ENCODE measurements at places on chromosomes 3 and 15.
A peak's percentile ranks its signal among the peaks of the same experiment; 100 is the strongest.

DNA sequence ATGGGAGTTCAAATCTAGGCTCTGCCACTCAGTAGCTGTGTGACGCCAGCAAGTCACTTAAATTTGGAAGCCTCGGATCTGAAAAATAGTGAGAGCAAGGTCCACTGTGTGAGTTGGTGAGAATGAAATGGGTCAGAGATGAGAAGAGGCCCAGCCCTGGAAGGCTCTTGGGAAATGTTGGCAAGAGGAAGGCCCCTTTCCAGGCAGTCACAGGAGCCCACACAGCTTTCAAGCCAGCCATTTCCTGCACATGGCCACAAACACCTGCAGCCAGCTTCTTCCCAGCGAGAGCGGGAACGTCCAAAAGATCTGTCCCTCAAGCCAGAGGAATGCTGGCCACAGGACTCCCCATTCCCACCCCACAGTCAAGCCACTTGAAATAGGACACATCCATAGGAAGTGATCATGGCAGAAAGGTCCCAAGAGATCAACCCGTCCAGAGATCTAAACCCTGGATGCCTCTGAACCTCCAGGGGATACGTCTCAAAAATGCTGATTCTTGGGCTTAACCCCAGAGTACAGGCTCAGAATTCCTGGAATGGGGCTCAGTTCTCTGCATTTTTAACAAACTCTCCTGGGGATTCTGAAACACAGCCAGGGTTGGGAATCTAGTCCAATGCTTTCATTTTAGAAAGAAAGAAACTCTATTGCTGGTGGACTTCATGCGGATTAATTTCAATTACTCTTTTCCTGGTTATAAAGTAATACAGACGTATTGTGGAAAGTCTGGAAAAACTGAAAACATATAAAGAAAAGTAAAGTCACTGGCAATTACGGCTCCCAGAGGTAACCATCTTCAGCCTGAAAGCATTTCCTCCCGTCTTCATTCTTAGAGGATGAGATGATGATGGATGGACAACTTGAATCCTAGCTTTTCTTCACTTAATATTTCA, 35.9 kb downstream of the NTRK3 start:
- DNase-seq, result no peak

GRCh38 chr15:68337826-68338225, 60.3 kb downstream of the FEM1B start:
- DNase-seq, result no peak

DNA sequence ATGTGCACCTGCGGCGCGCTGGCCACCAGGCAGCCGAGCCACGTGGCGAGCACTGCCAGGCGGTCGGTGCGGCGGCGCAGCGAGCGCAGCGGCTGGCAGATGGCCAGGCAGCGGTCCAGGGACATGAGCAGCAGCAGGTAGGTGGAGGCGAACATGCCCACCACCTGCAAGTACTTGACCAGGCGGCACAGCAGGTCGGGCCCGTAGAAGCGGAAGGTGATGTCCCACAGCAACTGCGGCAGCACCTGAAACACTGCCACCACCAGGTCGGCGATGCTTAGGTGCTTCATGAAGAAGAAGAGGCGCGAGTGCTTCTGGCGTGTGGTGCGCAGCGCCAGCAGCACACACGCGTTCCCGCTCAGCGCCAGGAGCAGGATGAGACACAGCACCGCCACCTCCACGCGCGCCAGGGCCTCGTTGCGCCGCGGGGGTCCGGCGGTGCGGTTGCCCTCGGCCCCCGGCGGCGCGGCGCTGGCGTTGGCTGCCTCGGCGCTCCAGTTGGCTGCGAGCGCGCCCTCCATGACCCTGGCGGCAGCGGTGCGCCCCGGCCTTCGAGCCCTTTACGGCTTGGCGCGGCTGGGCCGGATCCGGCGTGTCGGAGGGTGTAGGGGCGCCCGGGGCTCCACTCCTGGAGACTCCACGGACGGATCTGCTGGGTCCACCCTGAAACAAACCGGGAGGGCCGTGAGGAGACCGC, 1.6 kb downstream of the OXTR start:
- peak; percentile 32 for DNase-seq

- no peak for DNase-seq
Measured at GRCh38 chr15:33094336-33094735, 100.2 kb downstream of the FMN1 start.

DNA sequence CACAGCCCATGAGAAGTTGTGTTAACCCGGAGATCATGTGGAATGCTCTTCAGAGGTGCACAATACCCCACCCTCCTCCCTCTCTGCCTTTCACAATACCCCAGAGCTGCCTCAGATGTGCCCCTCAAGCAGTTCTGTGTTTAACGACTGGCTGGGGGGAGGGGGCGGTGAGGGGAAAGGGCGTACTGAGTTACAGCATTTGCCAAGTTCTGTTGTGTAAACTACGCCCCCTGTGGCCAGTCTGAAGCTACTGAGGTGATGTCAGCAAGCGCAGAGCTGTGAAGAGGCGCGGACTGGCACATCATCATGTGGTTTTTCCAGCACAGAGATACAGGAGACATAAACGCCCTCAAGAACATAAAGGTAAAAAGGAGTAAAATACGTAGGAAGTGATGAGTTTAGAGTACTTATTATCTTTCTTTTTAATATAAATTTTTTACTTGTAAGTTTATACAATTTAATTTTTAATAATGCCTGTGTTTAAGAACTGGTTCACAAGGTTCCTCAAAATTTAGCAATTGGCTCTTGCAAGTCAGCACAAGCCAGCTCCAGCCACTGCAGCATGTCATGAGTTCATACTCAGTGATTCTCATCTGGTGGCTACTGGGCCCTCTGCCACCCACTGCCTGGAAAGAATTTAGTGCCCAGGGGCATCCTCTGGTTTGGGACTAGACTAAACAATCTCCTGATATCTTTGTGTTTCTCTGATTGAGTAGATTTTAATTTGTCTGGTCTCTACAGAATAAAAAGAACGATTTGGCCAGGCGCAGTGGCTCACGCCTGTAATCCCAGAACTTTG, 1.7 kb downstream of the EPB42 start:
- no peak for DNase-seq

DNA sequence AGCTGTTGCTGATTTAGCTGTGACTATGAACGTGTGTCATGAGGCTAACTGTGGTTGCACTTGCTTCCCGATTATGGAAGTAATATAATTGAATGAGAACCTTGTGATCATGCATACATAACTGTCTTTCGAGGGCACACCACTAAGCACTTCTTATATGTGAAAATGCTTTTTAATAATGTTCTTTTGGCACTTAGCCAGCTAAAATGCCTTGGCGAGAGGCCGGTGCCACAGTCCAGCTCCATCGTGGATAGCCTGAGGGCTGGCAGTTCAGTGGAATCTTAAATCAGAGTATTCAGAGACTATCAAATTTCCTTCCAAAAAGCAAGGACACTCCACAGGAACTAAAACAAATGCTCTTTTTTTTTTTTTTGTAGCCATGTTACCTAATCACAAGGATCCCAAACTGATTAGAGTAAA, 161.6 kb upstream of the FRMD4B start:
- no peak for DNase-seq

DNA sequence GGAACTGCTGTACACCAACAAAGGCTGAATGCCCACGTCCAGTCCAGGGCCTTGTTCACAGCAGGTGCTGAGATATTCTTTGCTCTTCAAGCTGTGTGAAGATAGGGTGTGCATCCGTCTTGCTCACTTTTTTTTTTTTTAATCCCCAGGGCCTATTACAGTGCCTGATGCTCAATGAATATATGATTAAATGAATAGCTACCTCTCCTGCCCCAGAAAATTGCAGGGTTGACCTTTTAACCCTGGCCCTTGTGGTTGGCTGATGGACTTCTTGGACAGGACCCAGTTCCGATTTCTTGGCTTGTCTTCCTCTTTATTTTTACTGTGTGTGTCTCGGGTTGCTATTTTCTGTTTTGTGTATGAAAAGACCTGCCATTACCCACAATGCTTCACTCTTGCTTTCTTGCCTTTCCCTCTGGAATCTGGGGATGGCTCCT, 2.9 kb upstream of the FYTTD1 start:
- DNase-seq, result no peak

- peak; percentile 19 for DNase-seq
Measured at GRCh38 chr3:69425249-69425648, 39.4 kb upstream of the FRMD4B start.

DNA sequence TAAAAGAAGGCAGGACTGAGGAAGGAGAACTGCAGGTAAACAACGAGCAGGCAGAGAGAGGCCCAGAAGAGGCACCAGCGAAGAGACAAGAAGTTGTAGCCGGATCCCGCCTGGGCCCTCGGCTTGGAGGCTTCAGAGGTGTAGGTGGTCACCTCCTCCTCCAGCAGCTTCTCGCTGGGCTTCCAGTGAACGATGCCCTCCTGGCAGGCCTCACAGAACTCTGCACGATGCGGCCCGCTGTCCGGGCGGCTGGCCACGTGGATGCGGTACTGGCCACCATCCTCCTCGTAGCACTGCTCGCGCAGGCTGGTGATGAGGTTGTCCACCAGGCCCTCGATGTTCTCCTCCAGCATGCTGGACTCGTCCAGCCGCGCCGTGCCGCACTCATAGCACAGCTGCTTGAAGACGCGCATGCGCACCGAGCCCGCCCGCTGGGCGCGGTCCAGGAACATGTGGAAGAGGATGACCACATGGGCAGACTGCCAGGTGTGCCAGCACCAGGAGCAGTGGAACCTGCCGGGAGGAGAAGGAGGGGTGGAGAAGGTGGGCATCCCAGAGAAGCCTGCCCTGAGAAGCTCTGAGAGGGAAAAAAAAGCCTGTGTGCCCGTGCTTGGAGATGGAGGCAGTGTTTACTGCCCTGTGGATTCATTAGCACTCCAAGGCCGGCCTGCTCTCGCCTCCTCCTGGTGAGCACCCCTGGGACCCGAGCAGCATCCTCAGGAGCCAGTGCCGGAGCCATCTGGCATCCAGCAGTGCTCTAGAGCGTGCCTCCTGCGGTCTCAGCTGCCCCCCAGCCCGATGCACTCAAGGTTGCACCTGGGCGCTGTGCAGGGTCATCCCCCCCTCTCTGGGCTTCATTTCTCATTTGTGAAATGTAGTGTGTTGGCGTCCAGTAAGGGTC, 3.6 kb downstream of the RTP2 start:
- no peak for DNase-seq

- DNase-seq, result no peak
Measured at GRCh38 chr3:61570813-61571212, 9.4 kb downstream of the PTPRG start.

DNA sequence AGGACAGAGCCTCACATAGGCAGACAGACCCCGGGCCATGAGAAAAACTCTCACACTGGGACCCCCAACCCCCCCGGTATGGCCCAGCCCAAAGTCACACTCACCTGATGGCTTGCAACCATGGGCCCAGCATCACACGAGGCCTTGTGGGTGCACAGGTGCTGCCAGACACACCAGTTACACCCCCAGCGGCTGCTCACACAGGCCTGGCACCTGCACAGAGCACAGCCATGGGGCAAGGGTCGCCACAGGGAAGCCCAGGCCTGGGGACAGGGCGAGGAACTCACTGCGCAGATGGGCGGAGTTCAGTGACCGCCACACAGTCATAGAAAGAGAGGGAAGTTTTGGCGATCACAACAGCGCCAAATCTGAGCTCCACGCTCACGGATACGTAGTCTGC, 9.3 kb downstream of the PLXNB1 start:
- DNase-seq, result no peak

DNA sequence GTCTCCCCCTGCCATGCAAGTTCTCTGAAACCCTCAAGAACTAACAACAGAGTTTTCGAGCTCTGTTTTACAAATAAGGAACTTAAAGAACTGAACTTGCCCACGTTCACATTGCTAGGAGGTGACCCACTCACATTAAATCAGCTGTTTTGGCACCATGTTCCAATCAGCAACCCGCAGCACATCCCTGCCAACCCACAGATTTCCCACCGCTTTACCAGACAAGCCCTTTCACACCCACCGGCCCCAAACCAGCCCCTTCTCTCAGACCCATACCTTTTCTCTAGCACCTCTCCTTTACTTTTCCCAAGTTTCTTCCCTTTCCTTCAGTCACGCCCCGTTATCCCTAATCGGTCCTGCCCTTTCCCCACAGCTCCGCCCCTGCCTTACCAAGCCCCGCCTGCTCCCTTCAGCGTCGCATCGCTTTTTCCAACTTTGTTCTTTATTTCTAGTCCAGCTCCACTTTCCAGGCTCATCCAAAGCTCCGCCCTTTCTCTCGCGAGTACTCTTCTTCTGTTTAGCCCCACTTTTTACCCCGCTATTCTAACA, 804 bp upstream of the BRPF1 start:
- peak; percentile 62 for DNase-seq

GRCh38 chr3:172388412-172389078, 59.7 kb downstream of the GHSR start:
- no peak for DNase-seq

DNA sequence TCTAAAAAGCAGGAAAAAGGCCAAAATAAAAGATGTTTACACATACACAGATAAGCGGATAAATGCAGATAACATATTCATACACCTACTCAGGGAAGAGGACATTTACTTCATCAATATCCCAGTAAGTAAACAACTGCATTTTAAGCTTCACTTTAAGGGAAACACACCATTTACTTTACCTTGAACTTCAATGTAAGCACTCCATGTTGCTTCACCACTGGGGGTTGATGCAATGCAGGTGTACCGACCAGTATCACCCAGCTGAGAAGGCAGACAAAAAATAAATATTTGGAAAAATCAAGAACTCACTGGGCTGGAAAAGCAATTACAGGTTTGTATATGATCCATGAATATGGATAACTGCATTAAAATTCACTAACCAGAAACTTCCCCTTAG, 1099.5 kb downstream of the ROBO1 start:
- peak; percentile 35 for DNase-seq
